ENCODE measurements at places on chromosomes 2 and 18. TPM values are rescaled to one million over a fixed set of nuclear protein-coding genes. Genes with fewer than 3 reads are reported as not detected.

DNA sequence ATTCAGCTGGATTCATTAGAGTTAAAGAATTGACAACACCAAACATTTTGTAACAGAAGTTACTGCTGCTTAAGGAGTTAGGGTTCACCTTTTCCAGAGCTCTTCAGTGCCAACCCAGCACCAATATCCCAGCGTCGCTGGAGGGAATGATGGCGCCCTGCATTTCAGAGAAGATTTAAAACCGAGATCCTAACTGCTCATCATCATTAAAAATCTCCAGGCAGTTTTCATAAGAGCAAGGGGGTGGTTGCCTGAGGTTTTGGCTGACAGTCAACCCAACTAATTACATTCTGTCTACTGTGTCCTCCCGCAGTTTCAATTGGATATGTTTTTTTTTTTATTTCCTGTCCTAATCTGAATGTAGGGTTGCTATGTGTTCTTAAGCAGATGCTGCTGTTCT lies 509.6 kb upstream of the TCF4 start:
- no peaks in the 10 kb centered on the region for H3K36me3 ChIP-seq
- H3K27me3 ChIP-seq: no peaks in the 10 kb centered on the region
- H3K27ac ChIP-seq: no peak overlapping the region

GRCh38 chr18:74440808-74441427 lies 16.2 kb downstream of the DIPK1C start:
- H3K27me3 ChIP-seq: peaks cover 10% of the 10 kb centered on the region
- H3K36me3 ChIP-seq: no peaks in the 10 kb centered on the region
- no peaks in the 10 kb centered on the region for H3K4me1 ChIP-seq
- H3K4me3 ChIP-seq: no peak overlapping the region
- no peak overlapping the region for H3K27ac ChIP-seq

- ATAC-seq: no peak
- H3K27me3 ChIP-seq: no peaks in the 10 kb centered on the region
- no peaks in the 10 kb centered on the region for H3K36me3 ChIP-seq
- H3K4me1 ChIP-seq: peaks cover 17% of the 10 kb centered on the region
Observed at GRCh38 chr2:12741380-12741779, 24.6 kb downstream of the TRIB2 start.

- no peak for ATAC-seq
- H3K27me3 ChIP-seq: no peaks in the 10 kb centered on the region
- no peak overlapping the region for H3K27ac ChIP-seq
- H3K4me3 ChIP-seq: no peak overlapping the region
Observed at GRCh38 chr2:16958266-16958665, 292.6 kb upstream of the CYRIA start.

DNA sequence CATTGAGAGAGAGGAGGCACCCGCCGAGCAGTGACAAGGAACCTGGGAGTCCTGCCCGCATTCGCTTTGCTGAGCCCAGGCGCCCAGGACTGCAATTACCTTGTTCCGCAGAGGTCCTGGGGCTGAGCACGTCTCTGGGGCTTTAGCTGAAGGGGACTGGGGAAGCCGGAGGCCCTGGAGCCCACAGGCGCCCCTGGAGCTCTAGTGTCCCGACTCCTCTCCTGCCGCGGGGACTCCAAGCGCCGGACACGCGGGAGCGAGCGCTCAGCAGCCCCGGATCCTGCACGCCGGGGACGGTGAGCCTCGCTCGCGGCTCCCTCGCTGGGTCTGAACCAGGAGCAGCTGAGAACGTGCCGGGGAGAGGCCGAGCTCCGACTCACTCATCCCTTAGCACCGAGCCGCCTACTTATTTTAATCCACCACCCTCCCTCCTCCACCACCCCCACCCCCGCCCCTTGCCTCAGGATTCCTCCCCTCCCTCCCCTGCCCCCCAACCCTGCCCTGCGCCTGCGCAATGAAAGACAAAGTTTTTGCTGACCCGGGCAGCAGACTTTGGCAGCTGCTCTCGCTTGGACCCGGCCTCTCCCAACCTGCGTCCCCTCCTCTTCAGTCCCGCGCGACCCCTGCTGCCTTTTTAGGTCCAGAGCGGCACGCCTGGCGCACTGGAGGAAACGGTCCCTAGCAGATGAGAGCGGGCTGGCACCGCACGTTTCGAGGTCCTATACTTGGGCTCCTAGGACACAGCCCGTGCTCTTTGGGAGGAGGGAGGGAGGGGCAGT lies at the start of gene OSR1:
OSR1 (minus strand) TSS at position 382 of the 779 bp plus-strand sequence. CDS start 4,818 bp downstream, outside the sequence.
- H3K27ac ChIP-seq: peak within 1 kb of the TSS; percentile 90
- H3K4me3 ChIP-seq: peak within 1 kb of the TSS; percentile 92
- H3K4me1 ChIP-seq: peaks cover 85% of the 10 kb centered on the region
- H3K27me3 ChIP-seq: peaks cover 33% of the 10 kb centered on the region
- peaks cover 2% of the 10 kb centered on the region for H3K36me3 ChIP-seq
- peak; percentile 71 for ATAC-seq

GRCh38 chr2:196274387-196274809 lies 103.0 kb upstream of the STK17B start:
- H3K27ac ChIP-seq: no peak overlapping the region
- no peaks in the 10 kb centered on the region for H3K27me3 ChIP-seq
- no peak overlapping the region for H3K4me3 ChIP-seq

- H3K4me1 ChIP-seq: peaks cover 12% of the 10 kb centered on the region
- no peak overlapping the region for H3K4me3 ChIP-seq
- H3K36me3 ChIP-seq: no peaks in the 10 kb centered on the region
- no peak overlapping the region for H3K27ac ChIP-seq
Observed at GRCh38 chr2:112133344-112133743, 4.8 kb upstream of the FBLN7 start.

GRCh38 chr2:235986361-235986760 lies 181.8 kb downstream of the GBX2 start:
- no peak overlapping the region for H3K4me3 ChIP-seq
- no peaks in the 10 kb centered on the region for H3K4me1 ChIP-seq
- H3K36me3 ChIP-seq: no peaks in the 10 kb centered on the region
- H3K27ac ChIP-seq: no peak overlapping the region

DNA sequence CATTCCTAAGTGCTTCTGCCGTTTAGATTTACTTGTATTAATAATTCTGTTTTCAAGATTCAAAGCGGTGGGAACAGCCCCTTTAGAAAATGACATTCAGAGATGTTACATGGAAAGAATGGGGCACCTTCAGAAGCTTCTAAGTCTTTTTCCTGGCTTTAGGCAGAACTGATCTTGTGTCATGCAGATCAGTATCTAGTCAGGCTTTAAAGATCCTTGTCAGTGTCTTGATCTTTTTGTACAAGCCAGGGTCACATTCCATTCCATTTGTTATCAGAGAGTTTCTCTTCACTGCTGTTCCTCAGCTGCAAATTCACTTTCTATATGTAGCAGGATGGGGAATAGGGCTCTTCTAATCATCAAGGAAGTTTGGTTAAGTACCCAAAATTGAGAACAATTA lies 275.3 kb downstream of the DCC start:
- H3K27me3 ChIP-seq: no peaks in the 10 kb centered on the region
- no peaks in the 10 kb centered on the region for H3K36me3 ChIP-seq
- H3K4me3 ChIP-seq: no peak overlapping the region
- no peak for ATAC-seq
- no peak overlapping the region for H3K27ac ChIP-seq
- H3K4me1 ChIP-seq: no peaks in the 10 kb centered on the region

DNA sequence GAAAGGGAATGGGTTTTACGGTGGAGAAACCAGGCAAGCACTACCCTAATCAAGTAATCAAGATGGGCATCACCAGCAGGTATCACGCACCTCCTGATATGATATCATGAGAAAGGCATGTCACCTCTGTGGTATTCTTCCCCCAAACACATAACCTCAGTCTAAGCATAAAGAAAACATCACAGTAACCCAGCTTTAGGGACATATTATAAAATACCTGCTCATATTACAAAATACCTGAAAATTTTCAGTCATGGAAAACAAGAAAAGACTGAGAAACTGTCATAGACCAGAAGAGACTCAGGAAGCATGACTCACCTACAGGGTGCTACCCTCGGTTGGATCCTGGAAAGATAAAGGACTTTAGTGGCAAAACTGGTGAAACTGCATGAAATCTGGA lies 30.5 kb downstream of the GCKR start:
- H3K4me1 ChIP-seq: no peaks in the 10 kb centered on the region
- peaks cover 25% of the 10 kb centered on the region for H3K27me3 ChIP-seq
- ATAC-seq: no peak
- H3K27ac ChIP-seq: no peak overlapping the region
- no peaks in the 10 kb centered on the region for H3K36me3 ChIP-seq

GRCh38 chr18:70288171-70288850 lies 534 bp upstream of the SOCS6 start:
- peaks cover 40% of the 10 kb centered on the region for H3K4me1 ChIP-seq
- peak overlapping the region; percentile 89 for H3K27ac ChIP-seq
- no peaks in the 10 kb centered on the region for H3K36me3 ChIP-seq
- H3K27me3 ChIP-seq: no peaks in the 10 kb centered on the region

DNA sequence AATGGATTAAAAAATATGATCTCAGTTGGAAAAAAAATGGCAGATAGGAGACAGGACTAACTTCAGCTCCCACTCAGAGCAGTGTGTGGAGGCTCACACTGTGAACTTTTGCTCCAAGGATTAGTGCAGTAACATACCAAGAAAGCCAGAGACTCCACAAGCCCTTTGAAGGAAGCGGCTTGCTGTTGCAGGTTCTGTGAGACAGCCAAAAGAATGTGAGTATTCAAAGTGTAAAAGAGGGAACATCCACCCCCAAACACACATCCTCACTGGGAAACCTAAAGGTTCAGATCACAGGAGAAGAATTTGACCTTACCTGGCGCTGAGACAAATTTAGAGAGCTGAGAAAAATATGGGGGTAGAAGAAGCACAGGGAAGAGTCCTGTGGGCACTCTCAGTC lies 77.5 kb downstream of the FAM171B start:
- ATAC-seq: no peak
- no peaks in the 10 kb centered on the region for H3K4me1 ChIP-seq
- H3K27me3 ChIP-seq: no peaks in the 10 kb centered on the region

DNA sequence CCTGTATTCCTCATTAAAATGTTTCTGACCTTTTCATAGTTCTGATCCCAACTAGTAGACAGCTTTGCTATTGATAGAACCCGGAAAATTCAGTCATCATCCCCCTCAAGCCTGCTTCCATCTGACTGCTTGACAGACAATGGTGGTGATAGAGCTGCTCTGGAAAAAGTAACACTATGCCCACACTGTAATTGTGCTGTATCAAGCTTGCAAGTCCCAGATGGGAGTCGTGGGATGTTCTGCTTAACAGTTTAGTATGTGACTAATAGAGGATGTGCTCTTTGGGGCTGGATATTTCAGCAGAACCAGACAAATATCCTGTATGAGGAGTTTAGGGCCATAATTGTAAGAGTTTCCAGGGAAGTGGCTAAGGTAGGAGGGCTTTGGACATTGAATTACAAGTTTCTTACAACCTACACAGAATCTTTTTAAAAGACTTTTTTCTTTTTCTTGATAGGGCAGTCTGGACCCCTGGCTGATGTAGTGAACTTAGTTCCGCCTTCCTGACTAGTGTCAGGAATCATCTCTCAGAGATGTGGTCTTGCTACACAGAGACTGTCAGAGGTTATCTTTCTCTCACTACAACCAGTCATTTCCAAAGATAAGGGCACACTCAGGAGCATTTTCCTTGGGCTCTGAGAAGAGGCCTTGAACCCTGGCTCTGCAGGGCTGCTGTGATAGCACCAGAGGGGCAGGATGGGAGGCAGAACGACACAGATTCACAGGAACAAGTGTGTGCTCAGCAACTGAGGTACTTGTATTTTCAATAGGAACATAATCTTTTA lies 158.0 kb upstream of the RBMS1 start:
- H3K4me3 ChIP-seq: no peak overlapping the region
- H3K27ac ChIP-seq: no peak overlapping the region
- no peaks in the 10 kb centered on the region for H3K27me3 ChIP-seq
- no peak for ATAC-seq

DNA sequence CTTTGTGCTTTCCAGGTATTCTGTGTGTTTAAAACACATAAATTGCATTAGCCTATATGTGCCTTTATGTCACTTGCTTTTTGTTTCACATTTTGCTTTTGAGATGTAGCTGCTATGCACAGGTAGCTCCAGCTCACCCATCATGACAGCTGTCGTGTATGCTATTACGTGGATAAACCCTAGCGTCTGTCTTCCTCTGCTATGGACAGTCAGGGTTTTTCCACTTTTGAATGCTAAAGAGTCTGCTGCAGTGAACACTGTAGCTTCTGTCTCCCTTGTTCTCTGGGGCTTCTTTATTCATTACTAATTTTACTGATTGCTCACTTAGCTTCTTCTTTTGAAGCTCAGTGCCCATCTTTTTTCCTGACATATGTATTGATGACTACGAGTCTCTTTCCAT lies 24.7 kb upstream of the MBP start:
- ATAC-seq: no peak
- H3K27ac ChIP-seq: no peak overlapping the region
- H3K4me1 ChIP-seq: no peaks in the 10 kb centered on the region
- no peaks in the 10 kb centered on the region for H3K27me3 ChIP-seq
- no peak overlapping the region for H3K4me3 ChIP-seq

GRCh38 chr2:40370007-40370395 lies 81.9 kb downstream of the SLC8A1 start:
- no peak for ATAC-seq
- no peaks in the 10 kb centered on the region for H3K36me3 ChIP-seq
- H3K27ac ChIP-seq: peak overlapping the region; percentile 6
- no peaks in the 10 kb centered on the region for H3K27me3 ChIP-seq

- no peak overlapping the region for H3K27ac ChIP-seq
- H3K4me3 ChIP-seq: no peak overlapping the region
- H3K4me1 ChIP-seq: no peaks in the 10 kb centered on the region
Observed at GRCh38 chr2:158099716-158100115, 2.0 kb upstream of the UPP2 start.

DNA sequence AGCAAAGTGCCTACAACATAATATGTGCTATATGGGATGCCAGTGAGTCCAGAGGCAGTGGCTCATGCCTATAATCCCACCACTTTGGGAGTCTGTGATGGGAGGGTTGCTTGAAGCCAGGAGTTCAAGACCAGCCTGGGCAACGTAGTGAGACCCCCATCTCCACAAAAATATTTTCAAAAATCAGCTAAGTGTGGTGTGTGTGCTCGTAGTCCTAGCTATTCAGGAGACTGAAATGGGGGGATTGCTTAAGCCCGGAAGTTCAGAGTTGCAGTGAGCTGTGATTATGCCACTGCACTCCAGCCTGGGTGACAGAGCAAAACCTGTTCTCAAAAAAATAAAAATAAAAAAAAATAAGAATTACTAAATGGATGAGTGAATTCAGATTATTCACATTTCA lies 23.4 kb downstream of the OTX1 start:
- no peak for ATAC-seq
- no peaks in the 10 kb centered on the region for H3K4me1 ChIP-seq
- H3K36me3 ChIP-seq: no peaks in the 10 kb centered on the region
- peaks cover 27% of the 10 kb centered on the region for H3K27me3 ChIP-seq
- H3K27ac ChIP-seq: no peak overlapping the region
- H3K4me3 ChIP-seq: no peak overlapping the region

- no peak overlapping the region for H3K4me3 ChIP-seq
- no peaks in the 10 kb centered on the region for H3K4me1 ChIP-seq
- no peaks in the 10 kb centered on the region for H3K27me3 ChIP-seq
- ATAC-seq: no peak
- no peaks in the 10 kb centered on the region for H3K36me3 ChIP-seq
- H3K27ac ChIP-seq: no peak overlapping the region
Observed at GRCh38 chr2:128626760-128627511, 308.3 kb upstream of the HS6ST1 start.

GRCh38 chr2:230942920-230943896 lies 18.2 kb upstream of the GPR55 start:
- ATAC-seq: peak; percentile 53
- no peak overlapping the region for H3K4me3 ChIP-seq
- H3K4me1 ChIP-seq: no peaks in the 10 kb centered on the region
- peaks cover 8% of the 10 kb centered on the region for H3K27me3 ChIP-seq

The KLHL29 gene
- total RNA-seq: 15.2 TPM

The SEC11C gene
- total RNA-seq: 23.2 TPM

The IKZF2 gene
- 11.6 TPM for total RNA-seq

The KCNG2 gene
- total RNA-seq: not detected

The MOGAT1 gene
- not detected for total RNA-seq

The MYO3B gene
- not detected for total RNA-seq

The HOXD13 gene
- total RNA-seq: not detected

The GPR45 gene
- total RNA-seq: not detected
